ENCODE measurements at places on chromosomes 16 and 17. TPM values are rescaled to one million over a fixed set of nuclear protein-coding genes. Genes with fewer than 3 reads are reported as not detected.

- DNase-seq = no peak
Observed at GRCh38 chr16:2468233-2468724, 2.8 kb upstream of the NTN3 start.

DNA sequence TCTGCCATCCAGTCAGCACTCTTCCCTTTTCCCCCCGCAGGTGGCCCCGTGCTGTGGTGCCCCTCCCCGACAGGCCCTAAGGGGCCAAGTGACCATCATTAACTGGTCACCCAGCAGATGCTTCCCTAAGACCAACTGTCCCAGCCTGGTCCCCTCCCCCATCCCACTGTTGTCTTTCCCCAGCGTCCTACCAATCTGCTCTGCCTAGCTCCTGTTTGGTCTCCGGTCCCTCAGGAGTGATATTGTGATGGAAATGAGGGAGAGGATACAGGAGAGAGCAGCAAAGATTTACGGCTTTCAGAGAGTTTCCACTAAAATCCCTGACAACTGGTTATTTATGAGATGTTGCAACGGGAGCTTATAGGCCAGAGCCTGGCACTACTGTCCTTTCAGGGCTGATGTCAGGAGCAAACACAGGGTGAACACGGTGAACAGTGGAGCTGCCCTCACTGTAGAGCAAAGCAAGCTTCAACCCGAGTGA is 1.4 kb upstream of the TTLL6 start:
- no peak for DNase-seq

GRCh38 chr16:84652566-84652965 is 4.3 kb downstream of the KLHL36 start:
- DNase-seq = no peak

DNA sequence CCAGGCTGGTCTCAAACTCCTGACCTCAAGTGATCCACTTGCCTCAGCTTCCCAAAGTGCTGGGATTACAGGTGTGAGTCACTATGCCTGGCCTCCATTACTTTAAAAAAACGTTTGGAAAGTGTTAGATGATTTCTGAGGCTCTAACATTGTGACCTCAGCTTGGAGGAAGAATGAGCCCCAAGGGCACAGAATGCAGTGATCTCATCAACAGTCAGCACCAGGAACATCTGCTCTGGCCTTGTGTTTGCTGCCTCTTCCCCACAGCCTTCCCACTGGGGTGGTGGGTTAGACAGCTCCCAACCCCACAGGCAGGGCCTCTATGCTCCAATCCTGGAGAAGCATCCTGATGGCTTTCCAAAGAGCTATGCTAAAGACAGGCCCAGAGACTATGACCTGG is 37.7 kb upstream of the SREBF1 start:
- DNase-seq = no peak

GRCh38 chr17:48542114-48542656 is 2.7 kb downstream of the HOXB2 start:
- no peak for DNase-seq

DNA sequence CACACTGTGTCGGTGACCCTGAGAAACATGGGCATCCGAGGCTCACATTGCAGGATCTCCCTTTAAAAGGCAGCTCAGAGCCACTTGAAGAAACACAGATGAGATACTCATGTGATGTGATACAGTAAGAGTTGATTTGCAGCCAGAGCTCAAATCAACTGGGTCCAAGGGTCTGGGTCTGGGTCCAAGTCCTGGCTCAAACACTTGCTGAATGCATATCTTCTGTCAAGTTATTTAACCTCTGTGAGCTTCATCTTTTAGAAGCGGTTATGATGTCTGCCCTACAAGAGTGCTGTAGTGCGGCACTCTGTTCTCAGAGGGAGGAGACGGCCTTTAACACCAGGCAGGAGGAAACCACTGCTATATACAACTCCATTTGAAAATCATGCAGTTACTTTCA is 6.4 kb downstream of the KRT38 start:
- DNase-seq = no peak

DNA sequence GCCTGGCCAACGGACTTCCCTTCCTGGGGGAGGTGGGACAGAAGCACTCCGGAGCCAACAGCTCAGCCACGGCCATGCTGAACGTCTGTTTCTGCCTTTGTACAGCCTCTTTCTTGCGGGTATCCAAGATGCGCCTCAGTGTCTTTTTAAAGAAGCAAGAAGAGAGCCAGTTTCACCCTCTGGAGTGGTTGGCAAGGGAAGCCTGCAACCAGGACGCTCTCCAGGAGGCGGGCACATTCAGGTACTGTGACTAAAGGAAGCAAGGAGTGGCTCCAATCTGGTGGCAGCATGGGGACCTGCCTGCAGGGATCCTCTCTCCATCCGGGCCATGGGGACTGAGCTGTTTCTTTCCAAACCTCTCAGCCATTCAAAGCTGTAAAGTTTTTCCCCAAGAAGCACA is 60.6 kb upstream of the ENDOV start:
- no peak for DNase-seq

GRCh38 chr17:8585911-8586310 is 44.6 kb downstream of the MYH10 start:
- no peak for DNase-seq

- DNase-seq = no peak
Observed at GRCh38 chr16:89534252-89534756, 26.1 kb downstream of the SPG7 start.

DNA sequence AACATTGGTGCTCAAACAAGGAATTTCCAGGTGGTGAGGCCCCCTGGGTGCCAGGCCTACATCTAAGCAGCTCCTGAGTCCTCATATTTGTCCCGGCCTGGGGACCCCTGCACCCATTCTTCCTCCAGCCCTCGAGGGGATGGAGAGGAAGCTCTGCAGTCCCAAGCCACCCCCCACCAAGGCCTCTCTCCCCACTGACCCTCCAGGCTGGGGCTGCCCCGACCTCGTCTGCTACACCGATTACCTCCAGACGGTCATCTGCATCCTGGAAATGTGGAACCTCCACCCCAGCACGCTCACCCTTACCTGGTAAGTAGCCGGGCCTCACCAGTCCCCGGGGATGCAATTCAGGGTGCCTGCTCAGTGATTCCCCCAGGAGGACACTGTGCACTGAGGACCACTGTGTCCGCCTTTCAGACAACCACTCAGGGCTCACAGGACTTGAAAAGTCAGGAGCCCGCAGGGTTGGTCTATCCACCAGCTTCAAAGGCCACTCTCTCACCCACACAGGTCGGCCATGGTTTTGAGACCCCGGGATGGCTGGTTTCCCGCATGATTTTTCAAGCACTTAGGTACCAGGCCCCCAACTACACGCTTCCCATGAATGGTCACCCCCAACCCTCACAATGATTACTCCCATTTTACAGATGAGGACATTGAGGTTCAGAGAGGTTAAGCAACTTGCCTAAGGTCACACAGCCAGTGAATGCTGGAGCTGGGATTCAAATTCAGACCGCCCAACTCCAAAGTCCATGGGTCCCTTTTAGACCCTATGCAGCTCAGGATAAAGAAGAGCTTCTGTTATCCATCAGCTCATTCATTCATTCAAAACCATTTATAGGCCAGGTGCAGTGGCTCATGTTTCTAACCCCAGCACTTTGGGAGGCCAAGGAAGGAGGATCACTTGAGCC is 32.4 kb downstream of the IL21R start:
- DNase-seq = no peak

- no peak for DNase-seq
Observed at GRCh38 chr17:76689859-76690258, 20.9 kb downstream of the MXRA7 start.

DNA sequence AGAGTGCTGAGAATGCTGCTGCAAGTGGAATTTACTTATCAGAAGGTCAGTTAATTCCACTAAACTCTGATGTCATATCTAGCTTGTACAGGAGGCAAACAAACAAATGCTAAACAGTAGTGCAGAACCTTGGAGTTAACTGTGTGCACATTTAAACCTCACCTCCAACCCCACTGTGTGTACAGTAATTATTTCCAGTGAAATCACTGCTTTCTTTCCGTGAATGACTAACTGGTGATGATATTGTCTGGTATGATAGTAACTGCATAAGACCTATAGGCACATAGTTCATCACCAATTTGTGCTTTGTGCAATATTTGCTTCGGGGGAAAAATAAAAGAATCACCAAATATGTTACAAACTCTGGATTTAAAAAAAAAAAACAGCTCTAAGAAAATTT is 492.5 kb upstream of the HSBP1 start:
- DNase-seq = no peak

DNA sequence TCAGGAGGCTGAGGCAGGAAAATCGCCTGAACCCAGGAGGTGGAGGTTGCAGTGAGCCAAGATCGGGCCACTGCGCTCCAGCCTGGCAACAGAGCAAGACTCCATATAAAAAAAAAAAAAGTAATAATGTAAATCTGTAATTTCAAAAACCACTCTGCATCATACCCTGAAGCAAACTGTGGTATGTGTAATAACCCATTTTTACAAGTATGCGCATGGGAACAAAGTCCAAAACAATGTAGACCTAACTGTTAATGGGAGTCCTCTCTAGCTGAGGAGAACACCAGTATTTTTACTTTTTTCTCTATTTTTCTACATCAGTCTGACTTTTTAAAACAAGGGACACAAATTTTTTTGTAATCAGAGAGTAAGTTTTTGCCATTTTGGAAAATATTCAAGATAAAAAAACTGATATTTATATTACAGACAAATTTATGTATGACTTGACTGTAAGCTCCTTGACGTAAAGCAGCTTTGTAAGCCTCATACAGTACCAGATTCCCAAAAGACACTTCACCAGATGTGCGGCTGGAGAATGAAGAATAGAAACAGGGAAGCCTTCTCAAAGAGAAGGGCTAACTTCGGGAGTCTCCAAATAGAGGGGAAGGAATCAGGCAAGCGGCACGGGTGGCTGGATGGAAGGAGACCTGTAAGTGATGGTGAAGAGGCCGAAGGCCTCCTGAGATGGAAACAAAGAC is 25.7 kb downstream of the CMTM4 start:
- DNase-seq = no peak

DNA sequence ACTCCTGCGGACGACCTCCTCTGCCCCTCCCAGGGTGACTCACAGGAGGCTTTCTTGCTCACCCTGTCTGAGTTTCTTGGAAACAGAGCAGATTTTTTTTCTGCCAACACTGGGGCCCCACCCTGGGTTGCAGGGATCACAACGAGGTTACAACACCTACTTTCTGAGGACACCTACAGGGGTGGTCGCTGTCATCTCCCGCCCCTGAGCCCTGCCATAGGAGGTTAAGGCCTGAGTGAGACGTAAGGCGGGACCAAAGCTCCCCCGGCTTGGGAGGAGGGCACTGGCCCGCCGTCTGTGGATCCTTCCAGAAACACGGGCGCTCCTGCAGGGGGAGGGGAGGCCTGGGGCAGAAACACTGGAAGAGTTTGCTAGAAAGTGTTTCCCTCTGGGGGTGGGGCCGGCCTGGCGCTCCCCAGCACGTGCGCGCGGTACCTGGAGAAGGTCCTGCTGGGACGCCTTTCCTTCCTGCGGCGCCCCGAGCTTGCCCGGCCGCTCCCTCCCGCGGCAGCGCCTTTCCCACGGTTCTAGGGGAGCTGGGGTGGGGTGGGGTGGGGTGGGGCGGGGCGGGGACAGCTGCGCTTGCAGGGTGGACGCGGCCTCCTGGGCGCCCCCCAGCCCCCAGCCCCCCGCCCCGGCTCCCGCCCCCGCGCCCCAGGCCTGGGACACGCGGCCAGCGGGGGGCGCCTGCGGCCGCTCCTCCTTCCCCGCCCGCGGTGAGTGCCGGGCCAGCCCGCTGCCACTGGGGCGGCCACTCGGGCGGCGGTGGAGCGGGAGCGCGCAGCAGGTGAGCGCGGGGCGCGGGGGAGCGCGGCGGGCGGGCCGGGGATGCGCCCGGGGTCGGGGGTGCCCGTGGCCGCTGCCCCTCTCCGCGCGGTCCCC is 20.7 kb upstream of the ADCY7 start:
- peak; percentile 5 for DNase-seq

- DNase-seq = no peak
Observed at GRCh38 chr17:82753201-82753464, 1.3 kb downstream of the TBCD start.

DNA sequence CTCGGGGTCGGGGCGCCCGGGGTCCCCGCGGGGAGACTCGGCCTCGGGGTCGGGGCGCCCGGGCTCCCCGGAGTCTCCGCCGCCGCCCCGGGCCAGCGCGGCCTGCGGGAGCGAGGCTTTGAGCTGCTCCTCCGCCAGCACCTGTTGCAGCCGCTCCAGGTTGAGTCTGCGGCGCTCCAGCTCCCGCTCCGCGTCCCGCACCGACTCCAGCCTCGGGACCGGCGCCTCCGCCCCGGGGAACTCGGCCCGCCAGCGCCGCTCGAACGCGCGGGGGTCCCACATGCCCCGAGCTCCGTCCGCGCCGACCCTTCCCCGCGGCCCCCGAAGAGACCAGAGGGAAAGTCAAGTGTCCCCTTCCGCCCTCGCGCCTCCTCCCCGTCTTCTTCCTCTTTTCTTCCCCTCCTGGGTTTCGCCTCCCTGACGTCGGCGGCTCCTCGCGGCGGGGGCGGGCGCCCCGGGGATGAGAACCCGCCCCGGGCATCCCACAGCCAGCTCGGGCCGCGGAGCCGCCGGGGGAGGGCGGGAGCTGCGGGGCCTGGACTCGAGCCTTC is 40.8 kb upstream of the BHLHA9 start:
- no peak for DNase-seq

GRCh38 chr17:32515677-32516383 is 29.0 kb downstream of the CDK5R1 start:
- DNase-seq = no peak

GRCh38 chr17:66579556-66579955 is 255.4 kb upstream of the CACNG5 start:
- no peak for DNase-seq

DNA sequence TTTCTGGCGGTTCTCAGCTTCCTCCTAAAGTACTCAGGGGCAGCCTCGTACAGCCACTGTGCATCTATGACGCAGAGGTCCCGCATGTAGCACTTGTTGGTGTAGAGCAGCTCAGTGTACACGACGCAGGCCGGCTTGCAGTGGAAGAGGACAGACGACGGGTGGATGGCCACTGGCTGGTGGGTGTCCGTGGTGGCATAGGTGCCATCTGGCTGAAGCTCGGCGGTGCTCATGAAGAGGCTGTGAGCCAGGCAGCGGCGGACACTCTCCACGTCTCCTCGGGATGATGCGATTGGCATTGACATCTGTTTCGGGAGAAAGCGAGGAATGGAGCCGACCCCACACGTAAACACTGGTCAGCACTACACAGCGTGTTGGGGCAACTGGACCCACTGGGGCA is 5.3 kb upstream of the C1QBP start:
- no peak for DNase-seq

GRCh38 chr17:76567634-76568432 is 17.8 kb downstream of the ST6GALNAC2 start:
- DNase-seq = peak; percentile 94

DNA sequence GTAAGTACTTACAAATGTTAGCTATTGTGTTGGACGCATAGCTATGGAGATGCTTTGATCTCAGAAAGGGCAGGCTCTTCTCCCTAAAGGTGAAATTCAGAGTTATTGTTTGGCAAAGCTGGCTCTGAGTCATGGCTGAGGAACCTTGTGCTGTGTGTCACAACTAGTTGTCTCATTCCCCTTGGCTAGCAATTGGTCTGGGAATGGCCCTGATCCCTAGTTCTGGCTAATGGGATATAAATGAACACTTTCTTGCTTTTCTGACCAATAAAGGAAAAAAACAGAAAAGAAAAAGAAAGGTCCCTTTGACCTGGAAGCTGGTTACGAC is 210.6 kb downstream of the MAP2K4 start:
- no peak for DNase-seq

- DNase-seq = no peak
Observed at GRCh38 chr17:5139458-5139732, 23.6 kb downstream of the USP6 start.

CLEC10A gene
- total RNA-seq = not detected

SGSM2 gene
- 33.5 TPM for total RNA-seq

NFATC2IP gene
- total RNA-seq = 13.7 TPM

OR1F1 gene
- 0.21 TPM for total RNA-seq

ABCC11 gene
- total RNA-seq = 1.5 TPM

MSI2 gene
- total RNA-seq = 74.8 TPM

IFI35 gene
- total RNA-seq = 55.8 TPM

CCL4L2 gene
- total RNA-seq = not detected

Measured in SK-MEL-5 (cell line).